GM18507 (cell line): ENCODE measurements at places on chromosomes 11 and 22.

- DNase-seq, result no peak
These were observed 1.0 kb downstream of the ARHGAP8 start for GRCh38 chr22:44753189-44754042.

DNA sequence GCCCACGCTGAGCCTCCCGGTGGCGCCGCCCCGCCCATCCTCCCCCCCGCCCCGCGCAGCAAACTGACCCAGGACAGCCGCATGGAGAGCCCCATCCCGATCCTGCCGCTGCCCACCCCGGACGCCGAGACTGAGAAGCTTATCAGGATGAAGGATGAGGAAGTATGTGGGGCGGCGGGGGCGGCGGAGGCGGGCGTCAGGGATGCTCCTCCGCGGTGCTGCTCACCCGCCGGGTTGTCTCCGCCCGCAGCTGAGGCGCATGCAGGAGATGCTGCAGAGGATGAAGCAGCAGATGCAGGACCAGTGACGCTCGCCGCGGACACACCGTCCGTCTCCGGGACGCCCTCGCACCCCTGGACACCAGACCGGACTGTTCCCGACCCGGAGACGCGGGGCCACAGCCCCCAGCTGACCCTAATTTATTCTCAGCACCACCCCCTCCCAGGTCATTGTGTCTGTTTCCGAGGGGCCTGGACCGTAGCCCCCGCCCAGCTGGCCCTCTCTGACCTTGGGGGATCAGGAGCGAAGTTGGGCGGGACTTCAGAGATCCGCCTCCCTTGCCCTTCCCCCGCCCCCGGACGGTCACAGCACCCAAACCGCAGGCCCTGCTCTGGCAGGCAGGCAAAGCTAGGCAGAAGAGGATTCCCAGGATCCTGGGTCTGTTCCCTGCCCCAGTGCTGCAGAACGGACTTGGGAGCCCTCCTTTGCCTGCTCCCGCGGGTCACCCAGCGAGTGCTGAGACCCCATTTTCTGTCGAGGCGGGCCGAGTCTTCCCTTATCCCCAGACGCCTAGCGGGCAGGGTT is 959 bp upstream of the GP1BB start:
- no peak for DNase-seq

DNA sequence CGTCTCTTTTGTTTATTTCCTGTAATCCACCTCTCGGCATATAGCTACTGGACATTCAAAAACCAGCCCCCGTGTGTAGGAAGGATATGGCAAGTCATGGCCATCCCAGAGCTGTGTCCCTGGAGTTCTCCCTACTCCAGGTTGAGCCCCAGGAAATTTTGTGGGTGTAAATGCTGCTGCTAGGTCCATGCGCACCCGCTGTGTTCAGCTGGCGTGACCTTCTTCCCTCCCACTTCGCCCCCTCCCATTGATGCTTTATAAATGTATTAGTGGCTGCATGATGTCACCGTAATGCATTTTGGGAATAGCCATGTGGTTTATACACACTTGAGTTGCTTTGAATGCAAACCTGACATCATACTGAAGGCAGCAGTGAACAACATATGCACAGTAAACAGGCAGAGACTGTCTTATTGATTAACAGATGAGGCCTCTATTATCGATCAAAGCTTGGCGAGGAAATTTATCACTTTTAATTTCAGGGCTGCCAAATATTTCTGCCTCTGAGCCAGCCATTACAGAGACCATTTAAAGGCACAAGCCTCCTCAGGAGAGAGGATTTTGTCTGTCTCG is 113.6 kb upstream of the NNMT start:
- no peak for DNase-seq

GRCh38 chr11:44018829-44019228 is 29.0 kb upstream of the ACCSL start:
- no peak for DNase-seq

- DNase-seq, result no peak
These were observed 3.5 kb downstream of the PHF21B start for GRCh38 chr22:45006111-45006963.

- no peak for DNase-seq
These were observed 164.8 kb upstream of the BDNF start for GRCh38 chr11:27865105-27865504.

DNA sequence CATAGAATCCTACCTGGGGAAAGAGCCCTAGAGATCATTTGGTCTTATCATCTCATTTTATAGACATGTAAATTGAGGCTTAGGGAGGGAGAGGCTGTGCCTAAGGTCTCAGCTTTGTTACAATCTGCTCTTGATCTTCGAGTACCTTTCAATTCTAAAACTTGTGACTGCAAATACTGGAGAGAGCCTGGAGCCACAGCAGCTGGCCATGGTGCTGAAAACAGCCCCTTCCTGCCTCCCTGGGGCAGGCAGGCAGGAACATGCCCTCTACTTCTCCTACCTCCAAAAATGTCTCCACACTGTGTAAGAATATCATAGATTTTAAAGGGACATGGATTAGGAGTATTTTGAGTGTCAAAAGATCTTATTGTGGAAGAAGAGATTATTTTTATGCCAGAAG is 52.2 kb downstream of the C22orf42 start:
- no peak for DNase-seq
